ENCODE measurements at places on chromosomes 1 and 21.

DNA sequence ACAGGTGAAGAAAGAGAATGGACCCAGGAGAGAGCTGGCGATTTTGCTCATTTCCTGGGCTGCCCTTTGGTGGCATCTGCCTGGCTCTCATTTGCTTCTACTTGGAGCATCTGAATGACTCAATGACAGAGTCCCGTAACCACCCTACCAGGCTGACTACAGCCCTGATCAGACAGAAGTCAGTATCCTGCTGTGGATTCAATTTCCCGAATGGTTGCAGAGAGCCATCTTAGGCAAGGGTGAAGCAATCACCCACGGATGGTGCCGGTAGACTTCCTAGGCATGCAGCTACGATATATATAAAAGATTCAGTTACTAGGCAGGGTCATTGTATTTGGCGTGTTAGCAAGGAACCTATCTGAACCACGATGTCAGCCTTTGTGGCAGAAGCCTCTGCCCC lies 10.2 kb downstream of the AJAP1 start:
- no peak for DNase-seq

DNA sequence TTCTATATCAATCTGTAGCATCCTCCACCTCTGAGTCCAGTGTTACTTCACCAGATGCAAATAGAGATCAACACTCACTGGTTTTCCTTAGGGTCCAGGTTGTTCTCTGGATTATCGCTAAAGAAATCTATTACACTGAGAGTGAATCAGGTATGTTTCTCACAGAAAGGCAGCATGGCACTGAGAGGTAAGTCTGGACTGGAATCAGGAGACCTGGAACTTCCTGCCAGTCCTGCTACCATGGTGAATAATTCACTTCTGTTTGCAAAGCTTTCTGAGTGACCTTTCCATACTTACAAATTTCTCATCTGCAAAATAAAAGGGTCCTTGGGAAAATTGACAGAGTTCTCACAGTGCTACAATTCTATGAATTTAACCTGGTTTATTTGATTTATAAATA lies 1583.3 kb downstream of the MRPL39 start:
- DNase-seq = no peak

DNA sequence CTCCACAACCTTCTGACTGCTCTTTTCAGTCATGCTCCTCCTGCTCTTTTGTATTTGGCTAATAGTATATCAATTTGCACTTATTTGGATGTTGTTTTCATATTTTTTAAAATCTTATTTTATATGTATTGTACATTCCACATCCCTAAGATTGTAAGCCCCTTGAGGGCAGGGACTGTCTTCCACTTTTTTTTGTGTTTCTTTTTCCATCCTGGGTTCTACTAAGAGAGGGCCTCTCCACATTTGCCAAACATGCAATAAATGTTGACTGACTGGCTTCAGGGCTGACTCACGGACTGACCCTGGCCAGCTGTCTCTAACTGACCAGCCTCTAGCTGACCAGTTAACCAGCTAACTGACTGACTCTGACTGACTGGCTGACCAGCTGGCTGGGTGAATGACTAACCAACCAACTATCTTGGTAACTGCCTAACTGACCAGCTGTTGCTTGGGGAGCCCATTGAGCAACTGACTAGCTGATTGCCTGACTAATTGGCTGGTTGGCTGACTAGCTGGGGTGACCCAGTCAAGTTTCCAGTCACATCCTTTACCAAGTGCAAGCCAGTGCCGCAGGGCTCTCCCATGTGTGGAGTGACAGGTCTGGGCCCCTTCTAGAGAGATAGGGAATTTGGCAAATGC lies 16.1 kb downstream of the CSF1 start:
- no peak for DNase-seq

DNA sequence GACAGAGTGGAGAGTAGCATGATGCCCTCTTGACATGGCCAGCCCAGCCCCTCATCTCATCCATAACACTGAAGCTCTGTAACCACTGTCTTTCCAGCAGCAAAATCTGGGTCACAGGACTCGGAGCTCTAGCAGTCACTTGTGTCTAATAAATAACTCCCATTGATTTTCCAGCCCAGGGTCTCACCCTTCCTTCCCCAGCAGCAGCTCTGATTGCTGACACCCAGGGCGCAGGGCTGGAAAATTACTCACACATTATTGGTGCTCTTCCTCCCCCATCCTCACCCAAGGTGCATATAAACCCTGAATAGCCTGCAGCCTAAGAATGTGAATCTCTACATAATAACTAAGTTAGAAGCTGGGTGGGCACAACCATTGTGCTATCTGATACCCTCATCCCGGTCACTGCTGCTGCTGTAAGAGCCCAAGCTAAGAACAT lies 21.1 kb upstream of the OR10J5 start:
- DNase-seq = no peak

- DNase-seq = no peak
These were observed 19.5 kb upstream of the IGSF21 start for GRCh38 chr1:18088077-18088594.

DNA sequence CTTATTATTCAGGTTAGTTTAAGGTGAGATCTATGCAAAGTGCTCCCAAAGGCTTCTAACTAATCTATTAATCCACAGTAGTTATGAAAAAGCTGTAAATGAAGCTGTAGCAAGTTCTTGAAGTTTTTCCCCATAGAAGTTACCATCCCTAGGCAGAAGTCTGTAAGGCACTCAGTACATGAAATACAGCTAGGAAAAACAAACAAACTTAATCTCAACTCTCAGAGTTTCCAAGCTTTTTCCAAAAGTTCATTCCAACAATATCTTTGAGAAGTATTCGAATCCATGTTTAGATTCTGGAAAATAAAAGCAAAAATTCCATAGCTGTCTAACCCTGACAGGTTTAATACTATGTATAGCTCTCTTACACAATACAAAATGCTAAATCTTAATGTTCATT lies 41.2 kb downstream of the SORT1 start:
- no peak for DNase-seq

DNA sequence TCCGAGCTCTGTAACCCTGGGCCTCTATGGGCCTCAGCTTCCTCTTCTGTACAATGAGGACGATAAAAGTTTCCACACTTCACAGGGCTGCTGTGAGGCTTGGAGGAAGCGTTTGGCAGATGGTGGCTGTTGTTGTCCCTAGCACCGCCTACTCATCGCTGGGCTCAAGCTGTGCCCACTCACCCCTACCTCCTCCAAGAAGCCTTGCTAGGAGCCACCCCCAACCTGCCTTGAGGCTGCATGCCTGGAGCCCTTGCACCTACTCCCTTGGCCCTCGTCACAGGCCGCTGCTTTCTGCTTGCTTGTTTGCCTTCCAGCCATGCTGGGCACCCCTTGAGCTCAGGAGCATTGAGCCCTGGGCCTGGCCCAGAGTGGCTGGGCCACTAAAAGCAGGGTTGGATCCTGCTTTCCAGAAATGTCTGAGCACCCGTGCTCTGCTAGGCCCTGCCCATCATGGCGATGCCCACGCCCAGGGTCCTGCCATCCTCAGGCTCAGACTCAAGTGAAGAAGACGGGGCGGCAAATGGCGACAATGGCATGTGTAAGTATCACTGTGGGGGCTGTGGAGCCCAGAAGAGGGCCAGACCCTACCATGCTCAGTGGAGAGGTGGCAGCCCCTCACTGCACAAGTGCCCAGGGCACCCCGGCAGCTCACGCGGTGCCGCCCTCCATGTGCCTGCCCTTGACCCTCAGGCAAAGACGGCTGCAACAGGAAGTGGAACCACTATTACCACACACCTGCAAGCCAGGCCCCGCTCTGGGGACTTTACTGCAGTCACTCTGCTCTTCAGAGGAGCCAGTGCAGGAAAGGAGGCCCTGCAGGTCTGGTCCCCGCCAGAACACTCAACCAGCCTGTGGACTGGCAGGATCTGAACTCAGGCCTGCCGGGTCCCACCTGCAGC lies 9.5 kb downstream of the SH3BGRL3 start:
- peak; percentile 41 for DNase-seq

DNA sequence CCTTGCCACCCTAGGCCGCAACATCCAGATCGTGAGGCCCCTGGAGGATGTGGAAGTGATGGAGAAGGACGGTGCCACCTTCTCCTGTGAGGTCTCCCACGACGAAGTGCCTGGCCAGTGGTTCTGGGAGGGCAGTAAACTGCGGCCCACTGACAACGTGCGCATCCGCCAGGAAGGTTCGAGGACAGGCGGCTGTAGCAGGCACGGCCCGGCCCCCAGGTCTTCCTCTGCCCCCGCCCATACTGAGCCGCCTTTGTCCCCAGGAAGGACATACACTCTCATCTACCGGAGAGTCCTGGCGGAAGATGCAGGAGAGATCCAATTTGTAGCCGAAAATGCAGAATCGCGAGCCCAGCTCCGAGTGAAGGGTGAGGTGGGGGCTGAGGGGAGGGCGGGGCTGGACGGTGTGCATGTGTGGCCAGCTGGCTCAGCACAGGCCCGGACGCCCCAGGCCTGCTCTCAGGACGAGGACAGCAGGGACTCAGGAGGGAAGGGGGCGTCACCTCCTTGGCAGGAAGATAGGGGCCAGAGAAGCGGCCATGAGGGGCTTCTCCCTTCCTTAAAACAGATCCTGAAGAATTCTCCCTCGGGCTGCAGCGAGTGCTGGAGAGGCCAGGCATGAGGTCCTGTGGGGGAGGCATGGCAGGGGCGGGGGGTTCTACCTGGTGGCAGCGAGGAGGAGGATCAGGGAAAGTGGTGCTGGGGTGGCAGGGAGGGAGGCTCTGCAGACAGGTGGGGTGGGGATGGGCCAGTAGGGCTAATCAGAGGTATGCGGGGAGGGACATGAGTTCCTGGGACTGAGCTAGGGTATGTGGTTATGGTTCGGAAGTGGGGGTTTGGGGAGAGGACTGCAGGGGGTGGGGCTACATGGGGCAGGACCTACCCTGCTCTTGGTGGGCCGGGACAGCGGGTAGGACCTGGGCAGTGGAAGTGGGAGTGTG lies 69.9 kb downstream of the OBSCN start:
- DNase-seq = no peak

DNA sequence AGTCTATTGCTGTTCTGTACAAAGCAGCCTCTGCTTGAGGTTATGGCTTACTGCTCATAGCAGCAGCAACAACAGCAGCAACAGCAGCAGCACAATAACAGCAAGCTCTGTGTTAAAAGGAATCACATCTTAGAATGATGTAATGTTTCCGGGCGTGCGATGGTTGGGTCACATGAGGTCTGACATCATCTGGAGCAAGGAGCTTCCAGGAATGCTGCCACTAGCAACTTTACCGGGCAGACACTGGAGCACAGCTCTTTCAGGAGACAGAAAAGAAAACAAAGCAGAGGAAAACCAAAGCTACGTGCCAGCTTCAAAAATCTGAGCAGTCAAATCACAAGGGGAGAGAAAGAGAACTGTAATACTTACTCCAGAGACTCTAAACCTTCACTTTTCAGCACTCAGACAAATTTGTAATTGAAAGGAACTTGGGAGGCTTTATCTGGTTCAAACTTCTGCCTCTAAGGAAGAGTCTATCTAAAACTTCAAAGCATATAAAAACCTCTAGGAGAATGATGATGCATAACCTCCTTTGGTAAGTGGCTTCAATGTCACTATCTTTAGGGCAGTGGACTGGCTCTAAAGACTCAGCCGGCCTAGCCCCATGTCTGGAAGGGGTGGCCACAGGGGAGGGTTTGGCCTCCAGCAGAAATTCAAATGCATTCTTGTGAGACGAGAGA lies 28.3 kb upstream of the RAB3GAP2 start:
- no peak for DNase-seq

DNA sequence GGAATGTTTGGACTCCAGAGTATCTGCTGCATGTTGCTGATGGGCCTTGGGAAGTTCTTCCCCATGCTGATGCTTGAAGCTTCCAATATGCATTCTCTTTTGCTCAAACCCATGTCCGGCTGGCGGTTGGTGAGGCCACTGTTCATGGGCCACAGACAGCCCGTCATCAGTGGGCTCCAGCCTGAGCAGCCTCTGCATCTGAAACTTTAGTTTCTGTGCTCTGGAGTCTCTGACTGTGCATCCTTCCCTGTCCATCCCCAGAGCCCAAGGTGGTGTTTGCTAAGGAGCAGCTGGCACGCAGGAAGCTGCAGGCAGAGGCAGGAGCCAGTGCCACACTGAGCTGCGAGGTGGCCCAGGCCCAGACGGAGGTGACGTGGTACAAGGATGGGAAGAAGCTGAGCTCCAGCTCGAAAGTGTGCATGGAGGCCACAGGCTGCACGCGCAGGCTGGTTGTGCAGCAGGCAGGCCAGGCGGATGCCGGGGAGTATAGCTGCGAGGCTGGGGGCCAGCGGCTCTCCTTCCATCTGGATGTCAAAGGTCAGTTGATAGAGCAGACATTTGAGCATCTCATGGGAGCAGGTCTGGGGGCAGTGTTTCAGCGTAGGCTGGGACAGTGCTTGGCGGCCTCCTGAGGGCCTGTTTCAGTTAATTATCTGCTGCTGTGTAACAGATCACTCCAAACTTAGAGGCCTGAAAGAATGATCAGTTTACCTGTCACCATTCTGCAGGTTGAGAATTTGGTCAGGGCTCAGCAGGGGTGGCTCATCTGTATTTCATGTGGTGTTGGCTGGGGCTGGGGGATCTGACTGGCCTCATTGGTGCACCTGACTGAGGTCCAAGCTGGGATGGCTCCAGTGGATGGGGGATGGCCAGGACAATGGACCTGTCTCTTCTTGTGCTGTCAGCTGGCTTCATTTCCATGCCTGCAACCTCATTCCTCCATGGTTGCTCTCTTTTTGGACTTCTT lies 16.6 kb downstream of the OBSCN start:
- DNase-seq = no peak

- no peak for DNase-seq
These were observed 15.9 kb upstream of the S1PR1 start for GRCh38 chr1:101220906-101221305.

DNA sequence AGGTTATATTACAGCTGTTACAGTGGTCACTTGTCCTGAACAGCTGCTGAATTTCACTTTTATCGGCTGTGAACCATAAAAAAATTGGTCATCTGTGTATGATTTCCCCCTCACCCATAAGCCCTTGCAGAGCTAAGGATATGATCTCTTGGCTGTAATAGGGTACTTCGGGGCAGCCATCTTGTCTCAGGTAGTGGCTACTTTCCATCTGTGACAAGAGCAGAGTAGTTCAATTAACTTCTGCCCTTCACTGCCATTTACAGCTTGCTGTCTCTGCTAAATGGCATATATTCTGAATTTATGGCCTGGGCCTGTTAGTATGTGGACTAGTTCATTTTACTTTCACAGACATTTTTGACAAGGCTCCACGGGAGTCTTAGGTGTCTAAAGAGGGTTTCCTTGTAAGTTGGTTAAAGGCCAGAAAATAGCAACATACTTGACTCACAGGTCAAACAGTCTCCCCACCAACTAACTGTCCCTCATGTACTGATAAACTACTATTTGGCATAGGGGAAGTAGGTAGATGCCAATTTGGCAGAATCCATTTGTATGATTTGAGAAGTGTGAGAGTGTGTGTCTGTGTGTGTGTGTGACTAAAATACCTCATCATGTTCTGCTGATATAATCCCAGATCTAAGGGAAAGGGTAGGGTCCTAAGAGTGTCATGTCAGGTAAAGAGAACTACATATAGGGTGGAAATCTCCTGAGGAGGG lies 151.6 kb downstream of the KCTD3 start:
- no peak for DNase-seq

GRCh38 chr1:28115267-28115666 lies 26.9 kb upstream of the EYA3 start:
- peak; percentile 72 for DNase-seq

GRCh38 chr1:93348104-93348728 lies 2.5 kb downstream of the DR1 start:
- no peak for DNase-seq

GRCh38 chr1:9455487-9456234 lies 83.6 kb upstream of the SLC25A33 start:
- DNase-seq = peak; percentile 61

- DNase-seq = no peak
These were observed 25.1 kb upstream of the SLAMF6 start for GRCh38 chr1:160548183-160548582.

GRCh38 chr1:18955441-18956192 lies 859 bp downstream of the IFFO2 start:
- peak; percentile 51 for DNase-seq
